ENCODE measurements at places on chromosomes 16 and 17. TPM values are rescaled to one million over a fixed set of nuclear protein-coding genes. Genes with fewer than 3 reads are reported as not detected.

Gene TM4SF5
- not detected for total RNA-seq

Gene NEUROD2
- not detected for total RNA-seq

Gene CTRB2
- not detected for total RNA-seq

Gene FOXL1
- 4.9 TPM for total RNA-seq

Gene NTN1
- not detected for total RNA-seq

Gene GNGT2
- total RNA-seq, result not detected

Gene TMEM220
- total RNA-seq, result 2.6 TPM

Gene SP6
- total RNA-seq, result 0.65 TPM

Gene SLC5A11
- under 0.01 TPM for total RNA-seq

Gene SLC38A10
- total RNA-seq, result 94.7 TPM

Gene SNX20
- total RNA-seq, result not detected

Gene PYY
- not detected for total RNA-seq

Gene MYL11
- total RNA-seq, result not detected

Gene CLEC19A
- total RNA-seq, result not detected

Gene NOL3
- total RNA-seq, result 12.3 TPM

Gene HSPB9
- not detected for total RNA-seq

Gene TBC1D3H
- not detected for total RNA-seq

Gene CYGB
- total RNA-seq, result 0.46 TPM

Gene TMEM132E
- total RNA-seq, result under 0.01 TPM

Measured in epithelial cell of umbilical artery (primary cell).